Stimulated activated CD8-positive, alpha-beta memory T cell treated with anti-CD3 and anti-CD28 coated beads, Interleukin-7, amount 100 ng/mL, for 1 hour (primary cell): ENCODE measurements at places on chromosomes 6 and 20.
A peak's percentile ranks its signal among the peaks of the same experiment; 100 is the strongest.

GRCh38 chr6:52507557-52508260 is 69.2 kb downstream of the TRAM2 start:
- no peak for DNase-seq

DNA sequence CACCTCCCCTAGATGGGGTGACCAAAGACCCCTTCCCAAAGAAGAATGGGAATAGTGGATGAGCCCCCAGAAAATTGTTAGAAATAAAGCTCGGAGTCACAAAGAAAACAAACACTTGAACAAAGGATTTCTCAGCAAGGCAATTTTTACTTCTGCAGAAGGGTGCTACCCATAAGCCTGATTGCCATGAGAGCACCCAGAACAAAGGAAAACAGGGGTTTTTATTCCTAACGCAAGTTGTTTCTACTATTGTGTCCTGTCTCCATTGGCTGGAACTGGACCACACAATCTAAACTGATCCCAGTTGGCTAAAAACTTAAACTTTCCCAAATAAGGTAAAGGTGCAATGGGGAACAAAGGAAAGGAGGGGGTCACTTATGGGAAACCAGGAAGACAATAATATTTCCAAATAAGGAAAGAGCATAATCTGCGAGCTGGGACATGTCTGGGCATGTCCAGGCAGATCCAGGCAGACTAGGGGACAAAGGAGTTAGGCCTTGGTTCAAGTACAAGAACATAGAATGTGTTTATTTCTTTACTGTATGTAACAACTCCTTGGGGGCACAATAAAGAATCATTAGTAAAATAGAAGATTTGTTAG is 20.0 kb downstream of the HLA-B start:
- DNase-seq, result no peak

DNA sequence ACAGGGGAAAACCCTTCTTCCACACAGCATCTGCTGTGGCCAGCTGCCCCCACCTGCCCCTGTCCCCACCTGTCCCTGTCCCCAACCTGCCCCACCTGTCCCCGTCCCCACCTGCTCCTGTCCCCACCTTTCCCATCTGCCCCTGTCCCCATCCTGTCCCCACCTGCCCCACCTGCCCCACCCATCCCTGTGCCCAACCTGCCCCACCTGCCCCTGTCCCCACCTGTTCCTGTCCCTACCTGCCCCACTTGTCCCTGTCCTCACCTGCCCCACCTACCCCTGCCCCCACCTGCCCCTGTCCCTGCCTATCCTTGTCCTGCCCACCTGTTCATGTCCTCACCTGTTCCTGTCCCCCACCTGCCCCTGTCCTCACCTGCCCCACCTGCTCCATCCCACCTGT is 6.4 kb upstream of the MYT1 start:
- no peak for DNase-seq

DNA sequence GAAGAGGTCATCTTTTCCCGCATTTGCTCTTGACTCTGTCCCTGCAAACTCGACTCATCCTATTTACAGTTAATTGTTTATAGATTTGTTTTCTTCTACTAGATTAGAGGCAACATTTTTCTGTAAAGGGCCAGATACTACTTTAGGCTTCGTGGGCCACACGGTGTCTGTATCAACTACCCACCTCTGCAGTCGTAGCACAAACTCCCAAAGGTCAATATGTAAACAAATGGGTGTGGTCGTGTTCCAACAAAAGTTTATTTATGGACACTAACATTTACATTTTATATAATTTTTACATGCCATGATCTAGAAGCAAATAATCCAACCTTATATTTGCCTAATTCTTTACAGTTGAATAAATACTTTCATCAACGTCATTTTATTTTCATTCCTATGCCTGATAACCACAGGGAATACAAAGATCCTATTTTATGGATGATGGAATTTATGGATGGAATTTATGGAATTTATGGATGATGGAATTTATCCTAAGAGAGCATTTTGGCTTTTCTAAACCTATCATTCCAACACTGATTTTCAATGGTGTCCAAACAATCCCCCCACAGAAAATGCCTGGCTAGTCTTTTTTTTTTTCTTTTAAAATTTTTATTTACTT is 232.8 kb downstream of the MYLK4 start:
- no peak for DNase-seq

- no peak for DNase-seq
Observed at GRCh38 chr6:63783096-63783495, 147.5 kb downstream of the PHF3 start.

DNA sequence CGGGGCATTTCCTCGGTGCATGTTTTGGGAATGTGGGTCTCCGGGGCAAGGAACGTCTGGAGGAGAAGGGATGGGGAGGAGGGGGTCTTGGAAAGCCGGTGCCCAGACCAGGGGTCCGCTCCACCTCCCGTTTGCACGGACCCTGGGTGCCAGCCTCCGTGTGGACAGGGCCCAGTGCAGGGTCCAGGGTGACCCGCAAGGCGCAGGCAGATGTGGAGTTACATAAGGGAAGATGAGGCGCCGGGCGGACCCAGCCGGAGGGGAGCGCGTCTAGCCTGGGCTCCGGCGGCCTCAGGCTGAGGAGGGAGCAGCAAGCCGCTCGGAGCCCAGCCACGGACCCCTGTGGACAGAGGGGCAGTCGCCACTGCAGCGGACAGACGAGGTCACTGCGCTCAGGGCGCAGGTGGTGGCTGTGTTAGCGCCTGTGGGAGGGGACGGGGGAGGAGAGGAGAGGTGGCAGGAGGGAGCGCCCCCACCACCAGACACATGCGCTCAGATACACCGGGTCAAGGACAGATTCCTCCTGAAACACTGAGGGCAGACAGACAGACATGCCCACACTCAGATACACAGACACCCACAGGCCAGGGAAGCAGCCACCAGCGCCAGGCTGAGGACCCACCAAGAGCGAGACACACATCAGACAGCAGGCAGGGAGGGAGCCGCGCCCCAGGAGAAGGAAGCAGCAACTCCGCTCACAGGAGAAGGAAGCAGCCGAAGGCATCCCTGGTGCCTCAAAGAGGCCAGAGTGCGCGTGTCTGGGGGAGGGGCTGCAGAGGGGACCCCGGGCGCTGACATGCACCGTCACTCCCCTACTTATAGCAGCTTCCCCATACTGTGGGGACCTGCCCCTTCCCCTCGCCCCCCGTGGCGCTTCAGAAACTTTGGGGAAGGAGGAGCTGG is 839 bp upstream of the HRH3 start:
- DNase-seq, result no peak

DNA sequence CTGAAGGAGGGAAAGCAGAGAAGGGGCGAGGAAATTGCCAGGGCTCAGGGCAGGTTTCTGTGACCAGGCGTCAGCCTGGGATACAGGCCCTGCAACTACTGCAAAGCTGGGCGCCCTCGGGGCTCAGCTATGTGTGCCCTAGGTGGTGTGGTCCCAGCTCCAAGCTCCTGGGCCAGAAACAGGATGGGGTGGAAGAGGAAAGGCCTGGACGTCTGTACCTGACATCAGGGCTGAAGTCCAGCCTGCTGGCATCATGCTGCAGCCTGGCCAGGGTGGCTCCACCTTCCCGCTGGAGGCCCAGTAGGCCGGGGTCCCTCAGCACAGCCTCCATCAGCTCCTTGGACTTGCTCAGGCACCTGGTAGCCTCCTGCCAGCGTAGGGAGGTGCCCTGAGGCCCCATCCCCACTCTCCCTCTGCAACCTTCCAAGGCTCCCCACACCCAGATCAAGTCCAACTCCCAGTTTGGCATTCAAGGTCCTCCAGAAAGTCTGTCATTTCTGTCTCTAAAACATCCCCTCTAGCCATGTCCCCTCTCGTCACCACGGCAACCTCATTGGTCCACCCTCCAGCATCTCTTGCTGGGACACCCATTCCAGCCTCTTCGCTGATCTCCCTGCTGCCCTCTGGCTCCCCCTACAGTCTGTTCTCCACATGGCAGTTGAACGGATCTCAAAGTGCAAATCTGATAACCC is 38.2 kb downstream of the KIAA1755 start:
- DNase-seq, result peak; percentile 13

GRCh38 chr20:57093766-57094165 is 172.7 kb downstream of the BMP7 start:
- no peak for DNase-seq

DNA sequence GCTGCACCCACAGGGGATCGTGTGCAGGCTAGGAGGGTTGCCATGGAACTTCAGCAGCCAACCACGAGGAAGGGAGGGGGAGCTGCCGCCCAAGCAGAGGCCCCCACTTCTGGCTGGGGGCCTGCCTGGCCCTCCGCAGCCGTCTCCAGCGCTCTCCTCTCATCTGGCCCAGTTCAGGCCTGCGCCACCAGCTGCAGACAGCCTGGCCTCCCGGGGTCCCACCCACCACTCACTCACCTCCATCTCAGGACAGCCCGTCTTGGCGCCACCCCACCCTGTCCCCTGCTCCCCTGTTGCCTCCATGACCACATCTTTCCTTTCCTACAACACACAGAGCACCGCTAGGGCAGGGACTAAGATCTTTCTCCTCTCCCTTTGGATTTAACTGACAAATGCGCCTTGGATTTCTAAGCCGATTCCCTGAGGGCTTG is 98.7 kb downstream of the ANKRD60 start:
- DNase-seq, result no peak

DNA sequence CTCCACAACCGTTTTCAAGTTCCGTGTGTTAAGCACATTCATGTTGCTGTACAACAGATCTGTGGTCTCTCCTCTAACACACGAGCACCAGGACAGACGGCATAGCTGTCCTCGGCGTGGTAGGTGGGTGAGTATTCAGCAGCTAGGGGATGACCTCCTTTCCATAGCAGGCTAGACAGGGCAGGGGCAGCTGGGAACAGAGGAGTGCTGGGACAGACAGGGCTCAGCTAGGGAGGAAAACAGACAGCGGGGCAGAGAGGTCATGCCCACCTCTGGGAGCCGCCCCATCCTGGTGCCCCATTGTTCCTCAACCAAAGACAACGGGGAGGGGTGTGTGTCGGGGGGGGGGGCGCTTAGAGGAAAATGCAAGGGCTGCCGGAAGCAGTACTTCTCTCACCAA is 271.5 kb upstream of the FOXQ1 start:
- no peak for DNase-seq

GRCh38 chr6:3077430-3077829 is 9.1 kb downstream of the RIPK1 start:
- no peak for DNase-seq

- no peak for DNase-seq
Observed at GRCh38 chr6:150592377-150592995, 7.2 kb upstream of the PLEKHG1 start.

GRCh38 chr6:168860987-168861386 is 392.7 kb downstream of the THBS2 start:
- no peak for DNase-seq

- DNase-seq, result no peak
Observed at GRCh38 chr20:44648068-44648467, 3.4 kb downstream of the ADA start.

- DNase-seq, result no peak
Observed at GRCh38 chr6:1599469-1599868, 10.2 kb upstream of the FOXC1 start.

DNA sequence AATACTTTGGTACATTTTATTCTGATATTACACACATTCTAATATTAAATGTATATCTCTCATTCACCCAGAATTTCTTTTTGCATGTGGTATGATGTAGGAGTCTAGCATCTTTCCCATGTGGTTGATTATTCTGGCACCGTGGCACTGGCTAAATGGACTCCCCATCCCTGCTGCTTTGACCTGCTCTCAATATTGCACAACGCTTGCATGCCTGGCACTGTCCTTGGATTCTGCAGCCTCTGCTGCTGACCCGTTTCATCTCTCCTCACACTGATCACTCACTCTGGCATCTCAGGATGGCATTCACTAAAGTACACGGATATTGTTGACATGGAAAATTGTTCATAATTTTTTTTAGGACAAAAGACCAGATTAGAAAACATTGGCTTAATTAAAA is 11.5 kb upstream of the DACT2 start:
- DNase-seq, result no peak

- no peak for DNase-seq
Observed at GRCh38 chr6:36954262-36954931, at the start of gene PI16. TSS of gene PI16 (plus strand) at chr6:36954738. CDS start at chr6:36954761, 23 bp downstream.

- DNase-seq, result no peak
Observed at GRCh38 chr6:11963756-11964500, 48.2 kb upstream of the HIVEP1 start.

GRCh38 chr6:115137910-115138309 is 795.1 kb upstream of the HS3ST5 start:
- DNase-seq, result no peak

- no peak for DNase-seq
Observed at GRCh38 chr6:79564636-79565035, 27.4 kb upstream of the LCA5 start.

DNA sequence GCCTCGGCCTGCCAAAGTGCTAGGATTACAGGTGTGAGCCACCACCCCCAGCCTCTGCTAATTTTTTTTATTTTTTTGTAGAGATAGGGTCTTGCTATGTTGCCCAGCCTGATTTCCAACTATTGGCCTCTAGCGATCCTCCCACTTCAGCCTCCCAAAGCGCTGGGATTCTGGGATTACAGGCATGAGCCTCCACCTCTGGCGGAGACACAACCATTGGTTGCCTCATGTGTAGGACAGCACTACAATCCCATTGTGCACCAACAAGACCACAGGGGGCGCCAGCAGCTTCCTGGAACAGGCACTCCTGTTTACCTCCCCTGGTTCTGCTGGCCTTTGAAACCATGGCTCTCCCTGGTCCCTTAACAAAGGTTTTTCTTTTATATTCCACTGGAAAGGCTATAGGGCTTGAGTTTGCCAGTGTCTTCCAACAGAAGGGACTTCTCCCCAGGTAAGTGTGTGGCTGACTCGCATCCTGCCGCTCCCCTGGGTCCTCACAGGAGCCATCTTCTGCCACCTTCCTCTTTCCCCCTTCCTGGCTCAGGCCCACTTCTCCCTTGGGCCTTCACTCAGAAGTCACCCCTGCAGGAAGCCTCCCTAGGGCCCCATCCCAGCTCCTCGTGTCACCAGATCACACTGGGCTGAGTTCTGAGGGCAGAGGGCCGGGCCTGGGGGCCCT is 39.2 kb upstream of the TLDC2 start:
- no peak for DNase-seq

GRCh38 chr20:54231036-54231435 is 23.1 kb downstream of the PFDN4 start:
- DNase-seq, result no peak

- DNase-seq, result no peak
Observed at GRCh38 chr6:104418839-104419238, 440.9 kb downstream of the HACE1 start.

DNA sequence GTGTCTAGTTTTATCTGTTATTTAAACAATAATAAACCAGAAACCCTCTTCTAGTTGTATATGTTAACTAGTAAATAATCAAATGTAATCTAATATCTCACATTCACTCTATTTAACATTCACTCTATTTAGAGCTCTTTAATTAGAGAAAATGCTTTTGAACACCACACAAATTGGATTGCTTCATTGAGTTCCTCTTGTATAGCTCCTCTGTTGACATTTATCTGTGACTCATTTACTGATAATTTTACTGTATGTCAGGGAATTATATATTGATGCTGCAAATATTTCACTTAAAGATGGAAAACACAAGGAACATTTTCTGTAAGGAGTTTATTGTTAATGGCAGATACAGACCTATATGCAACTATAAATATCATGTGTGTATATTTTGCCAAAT is 594.6 kb downstream of the COL12A1 start:
- no peak for DNase-seq
